ENCODE measurements at places on chromosomes 2 and 18. TPM values are rescaled to one million over a fixed set of nuclear protein-coding genes. Genes with fewer than 3 reads are reported as not detected.

The DIPK1C gene
- total RNA-seq, result not detected

The KCNG2 gene
- not detected for total RNA-seq

The ACTR2 gene
- total RNA-seq, result 246 TPM

The ST6GAL2 gene
- not detected for total RNA-seq

The TUBA3E gene
- not detected for total RNA-seq

The CDH19 gene
- total RNA-seq, result not detected

The RTN4 gene
- total RNA-seq, result 343 TPM
